ENCODE measurements at places on chromosomes 1 and 21.

GRCh38 chr1:236018885-236019453 is 45.9 kb downstream of the NID1 start:
- DNase-seq, result no peak

GRCh38 chr21:33412832-33413519 is 9.8 kb downstream of the IFNGR2 start:
- no peak for DNase-seq

- no peak for DNase-seq
These were observed 164.0 kb upstream of the CXADR start for GRCh38 chr21:17348849-17349248.

- DNase-seq, result no peak
These were observed 26.2 kb downstream of the ERI3 start for GRCh38 chr1:44328671-44329416.

GRCh38 chr1:34055818-34056217 is 109.2 kb downstream of the CSMD2 start:
- DNase-seq, result no peak

GRCh38 chr1:223410036-223410435 is 16.8 kb downstream of the CCDC185 start:
- DNase-seq, result no peak

DNA sequence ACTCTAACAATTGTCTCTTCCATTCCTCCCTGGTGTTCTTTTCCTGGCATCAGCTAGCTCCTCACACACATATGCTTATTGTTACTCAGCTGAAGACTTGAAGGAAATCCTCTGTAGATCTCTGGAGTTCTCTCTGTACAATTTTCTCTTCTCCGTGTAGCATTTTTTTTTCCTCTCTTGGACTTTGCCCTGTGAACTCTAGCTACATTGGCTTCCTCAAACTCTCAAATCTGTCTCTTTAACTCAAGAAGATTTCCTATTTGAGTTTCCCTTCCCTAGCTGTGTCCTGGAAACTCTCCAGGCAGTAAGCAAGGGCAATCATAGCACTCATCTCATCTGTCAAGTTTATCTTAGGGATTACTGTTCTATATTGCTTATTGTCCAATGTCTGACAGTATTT is 4.3 kb upstream of the MIA3 start:
- DNase-seq, result no peak

GRCh38 chr1:20439282-20439681 is 46.7 kb downstream of the CAMK2N1 start:
- no peak for DNase-seq

GRCh38 chr1:230827081-230827681 is 41.1 kb downstream of the C1orf198 start:
- DNase-seq, result no peak

- no peak for DNase-seq
These were observed 13.2 kb downstream of the KYAT3 start for GRCh38 chr1:88979054-88979748.

GRCh38 chr1:151801310-151801820 is 3.9 kb downstream of the LINGO4 start:
- DNase-seq, result no peak

- DNase-seq, result no peak
These were observed 57.6 kb upstream of the KIF1B start for GRCh38 chr1:10152709-10153284.

GRCh38 chr1:12604114-12604874 is 13.7 kb downstream of the DHRS3 start:
- peak; percentile 37 for DNase-seq

- no peak for DNase-seq
These were observed 104.2 kb upstream of the BARHL2 start for GRCh38 chr1:90821152-90821787.

GRCh38 chr1:100390531-100390930 is 38.2 kb downstream of the CDC14A start:
- no peak for DNase-seq

DNA sequence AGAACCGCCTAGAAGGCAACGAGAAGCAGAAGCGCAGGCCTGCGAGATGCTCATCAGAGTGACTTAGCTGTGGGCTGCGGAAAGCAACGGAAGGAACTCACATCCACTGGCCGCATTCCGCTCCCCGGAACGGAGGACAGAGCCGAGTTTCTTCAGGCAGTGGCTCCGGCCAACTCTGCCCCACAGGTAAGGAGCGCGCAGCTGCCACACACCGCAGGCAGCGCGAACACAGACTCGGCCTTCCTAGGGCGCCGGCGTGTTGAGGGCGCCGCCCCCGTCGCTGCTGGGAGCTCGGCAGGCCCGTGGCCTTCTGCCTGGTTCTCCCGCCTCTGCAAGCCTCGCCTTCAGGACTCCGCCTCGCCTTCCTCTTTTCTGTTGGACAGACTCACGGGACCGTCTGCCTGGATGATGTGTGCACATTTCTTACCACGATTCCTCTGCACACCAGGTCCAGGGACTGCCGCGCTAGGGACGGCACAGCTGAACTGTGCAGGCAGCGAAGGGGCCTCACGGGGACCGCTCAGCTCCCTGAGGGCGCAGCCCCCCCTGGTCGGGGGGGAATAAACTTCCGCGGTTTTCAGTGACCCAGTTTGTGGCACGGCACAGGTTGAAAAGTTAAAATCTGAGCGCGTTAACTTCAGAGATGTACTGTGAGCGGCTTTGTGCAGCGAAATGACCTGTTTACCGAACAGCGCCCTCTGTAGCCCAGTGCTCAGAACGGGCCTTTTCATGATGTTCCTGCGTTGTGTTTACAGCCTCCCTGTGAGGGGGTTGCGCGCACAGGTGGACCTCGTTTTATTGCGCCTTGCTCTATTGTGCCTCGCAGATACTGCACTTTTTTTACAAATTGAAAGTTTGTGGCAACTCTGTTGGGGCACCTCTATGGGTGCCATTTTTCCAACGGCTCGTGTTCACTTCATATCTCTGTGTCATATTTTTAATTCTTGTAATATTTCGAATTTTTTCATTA is 15.8 kb downstream of the TCP10L start:
- DNase-seq, result peak; percentile 78

DNA sequence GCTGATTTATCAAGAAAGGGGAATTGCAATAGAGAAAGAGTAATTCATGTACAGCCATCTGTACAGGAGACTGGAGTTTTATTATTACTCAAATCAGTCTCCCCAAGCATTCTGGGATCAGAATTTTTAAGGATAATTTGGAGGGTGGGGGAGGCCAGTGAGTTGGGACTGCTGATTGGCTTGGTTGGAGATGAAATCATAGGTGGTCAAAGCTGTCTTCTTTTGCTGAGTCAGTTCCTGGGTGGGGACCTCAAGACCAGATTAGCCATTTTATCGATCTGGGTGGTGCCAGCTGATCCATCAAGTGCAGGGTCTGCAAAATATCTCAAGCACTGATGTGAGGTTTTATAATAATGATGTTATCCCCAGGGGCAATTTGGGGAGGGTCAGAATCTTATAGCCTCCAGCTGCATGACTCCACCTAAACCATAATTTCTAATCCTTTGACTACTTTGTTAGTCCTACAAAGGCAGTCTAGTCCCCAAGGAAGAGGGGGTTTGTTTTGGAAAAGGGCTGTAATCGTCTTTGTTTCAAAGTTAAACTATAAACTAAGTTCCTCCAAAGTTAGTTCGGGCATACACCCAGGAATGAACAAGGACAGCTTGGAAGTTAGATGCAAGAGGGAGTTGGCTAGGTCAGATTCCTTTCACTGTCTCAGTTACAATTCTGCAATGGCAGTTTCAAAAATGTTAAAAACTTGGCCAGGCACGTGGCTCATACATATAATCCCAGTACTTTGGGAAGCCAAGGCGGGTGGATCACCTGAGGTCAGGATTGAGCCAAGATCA is 16.9 kb upstream of the RAB3B start:
- DNase-seq, result no peak

- DNase-seq, result no peak
These were observed 478.9 kb downstream of the DPYD start for GRCh38 chr1:97441966-97442365.

DNA sequence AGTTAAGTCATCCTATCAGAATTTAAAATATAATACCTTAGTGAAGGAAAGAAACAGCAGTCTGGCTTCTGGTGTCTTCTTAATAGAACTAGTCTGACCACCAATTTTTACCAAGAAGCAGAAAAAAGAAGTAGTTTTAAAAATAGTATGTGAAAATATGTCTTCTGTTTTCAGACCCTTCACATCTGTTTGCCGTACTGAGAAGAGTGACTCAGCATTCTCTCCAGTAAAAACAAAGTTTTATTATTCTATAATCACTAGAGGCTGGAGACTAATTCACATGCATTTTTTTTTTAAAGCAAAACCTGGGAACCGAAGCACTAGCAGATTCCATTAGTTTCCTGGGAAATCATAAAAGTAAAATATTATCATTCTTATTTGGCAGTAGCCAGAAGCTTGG is 163.8 kb downstream of the COL24A1 start:
- no peak for DNase-seq

DNA sequence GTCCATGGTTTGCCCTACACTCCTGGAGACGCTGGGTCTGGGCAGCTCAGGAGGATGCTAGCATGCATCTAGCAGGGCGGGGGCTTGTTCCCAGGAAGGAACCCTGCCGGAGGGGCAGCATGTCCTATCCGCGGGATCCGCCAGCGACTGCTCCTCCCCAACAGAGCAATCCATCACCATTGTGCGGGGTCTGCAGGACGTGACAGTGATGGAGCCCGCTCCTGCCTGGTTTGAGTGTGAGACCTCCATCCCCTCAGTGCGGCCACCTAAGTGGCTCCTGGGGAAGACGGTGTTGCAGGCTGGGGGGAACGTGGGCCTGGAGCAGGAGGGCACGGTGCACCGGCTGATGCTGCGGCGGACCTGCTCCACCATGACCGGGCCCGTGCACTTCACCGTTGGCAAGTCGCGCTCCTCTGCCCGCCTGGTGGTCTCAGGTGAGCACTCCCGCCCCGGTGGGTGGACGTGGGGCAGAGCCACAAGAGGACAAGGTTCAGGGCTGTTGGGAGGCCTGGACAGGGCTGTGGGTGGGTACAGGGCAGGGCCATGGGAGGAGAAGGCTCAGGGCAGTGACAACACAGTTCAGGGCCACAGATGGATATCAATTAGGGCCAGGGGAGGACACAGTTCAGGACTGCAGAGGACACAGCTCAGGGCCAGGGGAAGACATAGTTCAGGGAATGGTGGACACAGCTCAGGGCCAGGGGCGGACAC is 71.3 kb downstream of the OBSCN start:
- no peak for DNase-seq

- no peak for DNase-seq
These were observed 413 bp upstream of the C1orf232 start for GRCh38 chr1:26169198-26169554.

DNA sequence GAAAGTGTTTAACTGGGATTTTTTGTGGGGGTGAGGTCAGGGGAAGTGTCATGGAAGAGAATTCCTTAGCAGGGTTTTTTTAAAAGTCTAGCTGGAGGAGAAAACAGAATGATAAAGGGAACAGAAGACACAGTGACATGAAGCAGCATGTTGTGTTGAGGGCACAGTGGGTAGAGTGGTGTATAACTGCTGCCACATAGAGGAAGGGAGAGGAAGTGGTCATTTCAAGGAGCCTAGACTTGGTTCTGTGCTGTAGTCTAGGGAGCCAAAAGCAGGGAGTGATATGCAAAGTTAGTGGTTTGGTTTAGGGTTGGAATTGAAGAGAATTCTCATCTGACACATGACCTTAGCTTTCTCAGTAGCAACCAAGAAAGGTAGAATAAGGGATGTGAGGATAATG is 10.2 kb downstream of the EEIG2 start:
- no peak for DNase-seq

GRCh38 chr1:233394860-233395717 is 67.6 kb downstream of the MAP3K21 start:
- peak; percentile 5 for DNase-seq

GRCh38 chr1:85283475-85284199 is 7.2 kb upstream of the BCL10 start:
- no peak for DNase-seq

GRCh38 chr1:225700889-225701465 is 48.1 kb upstream of the ENAH start:
- no peak for DNase-seq

GRCh38 chr21:45950740-45951515 is 30.6 kb upstream of the COL6A1 start:
- no peak for DNase-seq

- DNase-seq, result peak; percentile 5
These were observed 69.8 kb upstream of the DIRAS3 start for GRCh38 chr1:68120136-68120791.

GRCh38 chr1:21524686-21525339 is 15.6 kb downstream of the ALPL start:
- no peak for DNase-seq

DNA sequence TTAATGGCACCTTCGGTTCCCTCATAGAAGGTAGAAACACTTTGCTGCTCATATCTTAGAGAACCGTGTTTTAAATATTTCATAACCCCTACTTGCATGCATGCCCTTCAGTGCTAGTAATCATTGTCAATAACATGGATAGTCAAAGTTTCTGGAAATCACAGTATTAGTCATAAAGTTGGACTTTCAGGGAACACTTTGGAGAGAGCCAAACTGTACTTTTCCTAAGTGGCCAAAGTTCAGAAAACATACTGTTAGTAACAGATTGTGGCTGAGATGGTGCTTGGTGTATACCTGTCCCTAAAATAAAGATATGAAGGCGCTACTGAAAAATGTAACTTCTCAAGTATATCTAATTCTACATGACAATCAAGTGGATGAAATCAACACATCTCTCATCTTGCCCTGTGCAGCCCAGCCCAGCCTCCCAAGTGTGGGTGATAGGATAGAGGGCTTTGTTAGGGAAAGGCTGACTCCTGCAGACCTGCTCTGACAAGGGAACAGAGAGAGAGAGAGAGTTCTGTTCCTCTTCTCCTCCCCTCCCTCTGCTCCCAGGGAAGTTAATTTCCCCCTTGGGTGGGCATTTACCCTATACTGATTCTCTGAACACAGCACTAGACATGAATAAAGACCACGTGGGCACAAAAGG is 14.4 kb downstream of the MYOC start:
- DNase-seq, result no peak

DNA sequence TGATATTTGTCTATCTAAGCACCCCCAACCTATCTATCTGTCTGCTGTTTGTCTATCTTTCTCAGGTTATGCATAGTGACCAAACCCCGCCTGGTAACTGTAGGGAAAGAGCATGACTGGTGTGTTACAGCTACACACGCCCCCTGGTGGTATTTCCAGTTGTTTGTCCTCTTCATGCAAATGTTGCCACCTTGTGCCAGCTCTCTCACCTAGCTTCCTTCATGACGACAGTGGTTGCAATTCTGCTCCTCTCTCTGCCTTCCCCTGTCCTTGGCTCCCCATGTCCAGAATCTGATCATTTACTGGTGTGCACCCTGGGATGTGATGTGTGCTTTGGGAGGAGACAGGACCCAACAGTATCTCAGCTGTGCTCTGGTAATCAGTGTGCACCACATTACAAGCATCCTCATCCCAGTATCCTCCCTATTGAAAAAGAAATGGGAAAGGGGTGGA is 8.1 kb upstream of the INKA2 start:
- DNase-seq, result peak; percentile 55
